ENCODE measurements at places on chromosomes 3 and 15.
A peak's percentile ranks its signal among the peaks of the same experiment; 100 is the strongest.

- DNase-seq, result no peak
These were observed 102.1 kb upstream of the CMC1 start for GRCh38 chr3:28139288-28139687.

- no peak for DNase-seq
These were observed 27.7 kb upstream of the SSR3 start for GRCh38 chr3:156582532-156583183.

DNA sequence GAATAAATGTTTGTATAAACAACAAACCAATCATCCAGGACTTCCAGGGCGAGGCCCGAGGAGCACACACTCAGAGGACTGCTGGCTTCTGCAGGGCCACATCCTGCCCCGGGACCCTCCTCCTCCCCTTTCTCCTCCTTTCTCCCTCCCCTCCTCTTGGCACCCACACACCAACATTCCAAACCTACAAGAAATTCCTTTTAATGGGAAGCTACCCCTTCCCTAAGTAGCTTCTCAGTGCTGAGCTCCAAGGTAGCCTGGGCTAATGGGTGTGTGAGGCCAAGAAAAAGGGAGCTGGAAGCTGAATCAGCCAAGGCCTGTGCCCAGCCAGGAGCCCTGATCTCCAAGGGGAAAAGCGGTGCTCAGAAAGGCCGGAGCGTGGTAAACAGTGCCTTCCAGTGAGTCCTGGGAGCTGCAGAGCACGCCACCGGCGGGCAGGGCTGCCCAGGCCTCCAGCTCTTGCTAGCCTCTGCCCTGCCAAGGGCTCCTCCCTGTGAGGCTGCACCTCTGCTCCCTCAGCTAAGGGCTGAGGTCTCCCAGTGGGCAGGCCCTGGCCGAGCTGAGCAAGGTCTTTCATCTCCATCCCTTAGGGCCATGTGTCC, 3.9 kb downstream of the ITIH3 start:
- no peak for DNase-seq

GRCh38 chr3:49671291-49672288, 2.6 kb upstream of the APEH start:
- peak; percentile 30 for DNase-seq

DNA sequence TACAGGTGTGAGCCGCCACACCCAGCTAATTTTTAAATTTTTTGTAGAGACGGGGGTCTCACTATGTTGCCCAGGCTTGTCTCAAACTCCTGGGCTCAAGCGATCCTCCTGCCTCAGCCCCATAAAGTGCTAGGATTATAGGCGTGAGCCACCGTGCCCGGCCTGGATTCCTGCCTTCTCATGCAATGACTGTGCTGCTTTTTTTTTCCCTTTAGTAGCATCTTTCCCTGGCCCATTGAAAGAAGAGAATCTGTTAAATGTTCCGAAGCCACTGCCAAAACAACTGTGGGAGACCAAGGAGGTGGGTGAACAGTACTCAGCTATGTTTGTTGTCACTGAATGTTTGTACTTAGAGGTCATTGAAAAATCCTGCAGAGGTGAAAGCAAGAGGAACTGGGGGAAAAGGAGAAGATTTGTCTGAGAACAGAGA, 88.0 kb downstream of the CRTC3 start:
- DNase-seq, result no peak

- no peak for DNase-seq
These were observed 71.1 kb downstream of the MYO1E start for GRCh38 chr15:59301527-59301926.

GRCh38 chr3:150372722-150373121, 35.4 kb upstream of the TSC22D2 start:
- no peak for DNase-seq

GRCh38 chr3:122079524-122080206, 24.5 kb downstream of the CD86 start:
- no peak for DNase-seq

- DNase-seq, result no peak
These were observed 67.6 kb downstream of the HES1 start for GRCh38 chr3:194203482-194204041.

- no peak for DNase-seq
These were observed 26.3 kb downstream of the DZIP1L start for GRCh38 chr3:138089091-138089490.

- no peak for DNase-seq
These were observed 3.5 kb downstream of the SPINT1 start for GRCh38 chr15:40847223-40847961.

Measured in fibroblast of the conjunctiva (primary cell).